Activated CD8-positive, alpha-beta memory T cell treated with anti-CD3 and anti-CD28 coated beads, Interleukin-2, amount 50 U/mL, for 4 hours (primary cell): ENCODE measurements at places on chromosomes 6 and 20.

DNA sequence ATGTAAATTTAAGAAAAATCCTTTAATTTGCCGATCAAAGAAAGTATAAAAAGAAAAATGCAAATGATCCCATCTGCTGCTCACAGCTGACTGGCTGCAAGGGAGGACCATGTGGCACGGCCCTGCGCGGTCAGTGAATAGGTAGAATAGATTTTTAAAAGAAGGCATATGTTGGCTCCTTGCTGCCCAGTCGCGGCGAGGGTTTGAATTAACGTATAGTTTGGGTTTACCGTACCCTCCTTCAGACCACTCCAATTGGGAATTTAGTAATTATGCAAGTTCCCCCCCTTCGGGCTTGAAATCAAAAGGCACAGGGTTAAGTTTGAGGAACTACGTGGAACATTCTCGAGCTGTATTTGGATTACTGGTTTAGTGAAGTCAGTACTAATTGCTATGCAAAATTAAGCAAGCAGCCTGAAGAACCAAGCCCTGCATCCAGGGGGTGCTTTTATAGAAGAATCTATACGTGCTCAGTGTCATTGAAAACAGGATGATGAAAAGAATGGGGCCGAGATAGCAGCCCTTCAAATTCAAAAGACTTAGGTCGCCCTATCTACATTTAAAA, 1.1 kb upstream of the BEND3 start:
- no peak for DNase-seq

- peak; percentile 80 for DNase-seq
Observed at GRCh38 chr6:188821-189655, 103.2 kb upstream of the DUSP22 start.

DNA sequence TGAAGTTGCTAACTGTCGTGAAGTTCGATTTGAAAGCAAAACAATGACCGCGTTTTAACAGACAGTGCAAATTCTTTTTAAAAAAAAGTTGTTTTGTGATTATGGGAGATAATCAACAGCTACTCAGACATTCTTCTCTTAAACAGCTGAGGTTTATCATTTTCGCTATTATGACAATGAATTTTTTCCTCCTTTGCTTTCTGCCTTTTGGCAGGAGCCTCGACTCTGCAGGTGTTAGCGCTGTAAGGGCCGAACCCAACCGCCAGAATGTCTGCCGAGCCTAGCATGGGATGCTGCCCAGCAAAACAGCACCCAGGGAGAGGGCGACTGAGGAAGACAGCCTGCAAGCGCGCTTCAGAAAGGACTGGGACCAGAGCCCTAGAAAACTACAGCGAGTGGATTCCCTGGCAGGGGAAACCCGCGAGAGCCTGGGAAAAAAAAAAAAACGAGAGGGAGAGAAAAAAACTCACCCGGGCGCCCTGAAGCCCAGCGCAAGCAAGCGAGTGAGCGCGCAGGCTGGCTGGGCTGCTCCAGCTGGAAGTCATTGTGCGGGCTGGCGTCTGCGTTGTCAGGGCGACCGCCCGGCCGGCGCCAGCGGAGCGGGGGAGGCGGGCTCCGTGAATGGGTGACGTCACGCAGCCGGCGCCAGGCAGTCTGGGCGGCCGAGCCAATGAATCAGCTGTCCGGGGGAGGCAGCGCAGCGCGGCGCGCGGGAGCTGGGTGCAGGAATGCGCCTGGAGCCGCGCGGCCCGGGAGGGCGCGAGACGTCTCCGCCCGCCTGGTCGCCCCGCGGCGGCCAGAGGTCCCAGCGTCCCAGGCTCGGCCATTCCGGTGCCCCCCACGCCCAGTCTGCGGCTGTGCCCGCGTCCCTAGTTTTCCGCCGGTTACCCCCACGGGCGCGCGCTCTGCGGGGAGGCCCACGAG, 32.7 kb upstream of the ID4 start:
- peak; percentile 17 for DNase-seq

- DNase-seq = no peak
Observed at GRCh38 chr6:42704251-42704936, 18.0 kb downstream of the PRPH2 start.

- no peak for DNase-seq
Observed at GRCh38 chr6:74091136-74091793, 395.3 kb downstream of the CD109 start.
